ENCODE measurements at places on chromosomes 2 and 18. TPM values are rescaled to one million over a fixed set of nuclear protein-coding genes. Genes with fewer than 3 reads are reported as not detected.
A peak's percentile ranks its signal among the peaks of the same experiment; 100 is the strongest.

- DNase-seq, result no peak
Measured at GRCh38 chr2:62718225-62718822, 12.8 kb downstream of the EHBP1 start.

- DNase-seq, result peak; percentile 82
Measured at GRCh38 chr2:74440378-74441169, 1.2 kb downstream of the RTKN start.

DNA sequence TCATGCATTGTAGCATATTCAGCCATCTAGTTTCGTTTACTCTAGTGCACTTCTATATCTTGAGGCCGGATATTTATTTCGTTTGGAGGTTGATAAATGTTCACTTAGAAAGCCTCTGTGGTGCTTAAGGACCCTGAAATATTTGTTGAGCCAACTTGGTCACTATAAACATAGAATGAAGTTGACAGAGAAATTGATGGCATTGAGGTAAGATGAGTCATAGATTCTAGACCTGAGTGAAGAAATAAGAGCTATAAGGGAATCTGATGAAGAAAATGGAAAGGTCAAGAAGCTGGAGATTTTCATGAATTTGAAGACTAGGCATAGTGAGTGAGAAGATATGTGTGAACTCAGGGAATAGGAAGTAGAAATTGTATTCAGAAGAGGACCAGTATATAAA lies 35.9 kb downstream of the EPC2 start:
- DNase-seq, result no peak

- peak; percentile 88 for DNase-seq
Measured at GRCh38 chr2:231191896-231192872, 6.2 kb upstream of the ARMC9 start.

RNMT gene
- 30.5 TPM for total RNA-seq

GRCh38 chr2:191351921-191352320 lies 106.7 kb downstream of the MYO1B start:
- DNase-seq, result no peak

TTLL4 gene
- 86.0 TPM for total RNA-seq

- no peak for DNase-seq
Measured at GRCh38 chr2:201246280-201246679, 14.1 kb upstream of the CASP8 start.

DNA sequence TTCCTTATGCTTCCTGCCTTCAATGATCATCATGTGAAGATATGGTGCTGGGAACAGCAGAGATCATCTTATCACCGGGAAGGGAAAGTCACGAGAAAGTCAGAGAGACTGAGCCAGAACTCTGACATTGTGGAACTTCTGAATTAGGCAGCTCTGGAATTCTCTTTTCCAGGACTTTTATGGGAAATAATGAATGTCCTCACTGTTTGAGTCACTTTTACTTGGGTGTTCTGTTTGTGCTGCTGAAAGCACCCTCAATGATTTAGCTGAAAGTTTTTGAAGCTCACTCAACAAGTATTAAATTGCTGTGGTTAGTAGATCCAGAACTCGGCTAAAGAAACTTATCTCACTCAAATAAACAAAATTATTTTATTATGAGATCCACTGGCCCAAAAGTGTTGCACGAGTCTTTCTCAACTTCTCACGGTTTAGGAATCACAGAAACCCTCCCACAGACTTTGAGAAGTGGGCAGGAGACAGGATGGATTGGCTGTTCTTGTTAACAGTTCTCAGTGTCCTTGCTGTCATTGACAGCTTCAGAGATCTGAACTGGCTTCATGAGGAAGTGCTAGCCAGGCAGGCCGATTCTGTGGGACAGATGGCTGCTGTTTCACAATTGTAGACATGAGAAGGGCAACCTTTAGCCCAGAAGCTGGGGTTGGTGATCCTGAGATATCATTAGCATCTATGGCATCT lies 26.4 kb upstream of the ATRAID start:
- peak; percentile 43 for DNase-seq

- DNase-seq, result no peak
Measured at GRCh38 chr2:54814389-54815147, 91.1 kb downstream of the EML6 start.

DNA sequence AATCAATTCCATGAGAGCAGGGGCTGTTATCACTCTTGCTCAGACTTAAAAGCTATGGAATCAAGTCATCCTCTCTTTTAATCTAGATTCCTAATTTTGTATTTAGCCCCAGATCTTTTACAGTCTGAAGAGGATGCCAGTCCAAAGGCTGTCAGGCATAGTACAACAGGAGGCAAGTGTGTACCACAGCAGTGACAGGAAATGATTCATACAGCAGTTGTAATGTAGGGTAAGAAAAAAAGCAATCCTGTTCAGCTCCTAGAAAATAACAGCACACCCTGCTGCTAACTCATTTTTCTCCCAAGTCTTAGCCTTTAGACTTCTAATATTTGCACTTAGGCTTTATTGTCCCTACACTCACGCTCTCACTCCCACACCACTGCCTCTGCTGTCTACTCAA lies 127.8 kb upstream of the SYT4 start:
- DNase-seq, result no peak

DNA sequence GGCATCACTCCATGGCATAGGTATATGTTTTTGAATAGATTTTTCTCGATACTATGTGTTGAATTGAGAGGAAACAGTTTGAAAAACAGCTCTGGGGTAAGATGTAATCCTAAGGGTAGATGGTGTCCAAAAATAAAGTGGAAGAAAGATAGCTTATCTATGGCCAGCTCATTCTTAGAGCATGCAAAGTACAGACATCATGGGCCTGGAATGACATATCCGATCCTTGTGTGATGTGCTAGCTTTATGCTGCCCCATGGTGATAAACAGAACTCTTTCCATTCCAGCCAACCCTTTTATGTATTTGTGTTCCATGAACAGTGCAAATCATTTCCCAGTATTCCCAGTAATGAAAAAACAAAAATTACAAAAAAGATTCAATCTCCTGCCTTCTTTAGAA lies 390.2 kb upstream of the NXPH2 start:
- DNase-seq, result no peak

DNA sequence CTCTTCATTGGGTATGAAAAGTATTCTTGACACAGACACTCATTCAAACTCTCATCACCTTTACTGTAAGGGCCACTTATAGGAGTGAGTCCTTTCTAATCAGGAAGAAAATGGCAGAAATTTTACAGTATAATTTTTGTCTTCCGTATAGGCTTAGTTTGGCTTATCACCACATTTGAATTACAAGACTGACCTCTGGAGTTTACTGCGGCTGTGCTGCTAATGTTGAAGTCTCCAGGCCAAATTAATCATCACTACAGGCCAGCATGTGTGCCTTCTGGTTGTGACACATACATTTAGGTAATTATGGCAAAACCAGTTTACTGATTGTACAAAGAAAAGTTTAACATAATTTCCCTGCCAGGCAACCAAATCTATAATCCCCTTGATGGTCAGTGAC lies 753.6 kb upstream of the GCFC2 start:
- DNase-seq, result no peak

DNA sequence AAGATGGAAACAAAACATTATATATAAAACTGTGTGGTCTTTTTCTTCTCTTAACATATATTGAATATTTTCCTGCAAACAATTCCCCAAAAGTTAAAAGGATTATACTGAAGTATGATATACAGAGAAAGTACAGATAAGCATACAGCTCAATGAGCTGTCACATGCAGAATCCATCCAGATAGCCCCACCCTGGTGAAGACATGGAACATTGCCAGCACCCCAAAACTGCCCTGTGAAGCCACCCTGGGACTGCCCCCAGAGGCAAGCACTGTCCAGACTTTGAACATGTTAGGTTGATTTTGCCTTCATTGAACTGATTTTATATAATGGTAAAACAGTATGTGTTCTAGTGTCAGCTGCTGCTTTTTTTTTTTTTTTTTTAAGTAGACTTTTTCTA lies 112.3 kb upstream of the IL1R2 start:
- DNase-seq, result no peak

BOLL gene
- total RNA-seq, result 65.0 TPM

GRCh38 chr2:21841341-21841740 lies 717.6 kb downstream of the TDRD15 start:
- DNase-seq, result no peak

GRCh38 chr2:64919261-64919660 lies 69.9 kb upstream of the SLC1A4 start:
- no peak for DNase-seq

GRCh38 chr2:26530240-26530540 lies 52.3 kb upstream of the OTOF start:
- DNase-seq, result no peak

- DNase-seq, result no peak
Measured at GRCh38 chr2:167771628-167772027, 475.8 kb downstream of the STK39 start.

Measured in testis (tissue), 5 donors.